ENCODE measurements at places on chromosomes 7 and 10.

DNA sequence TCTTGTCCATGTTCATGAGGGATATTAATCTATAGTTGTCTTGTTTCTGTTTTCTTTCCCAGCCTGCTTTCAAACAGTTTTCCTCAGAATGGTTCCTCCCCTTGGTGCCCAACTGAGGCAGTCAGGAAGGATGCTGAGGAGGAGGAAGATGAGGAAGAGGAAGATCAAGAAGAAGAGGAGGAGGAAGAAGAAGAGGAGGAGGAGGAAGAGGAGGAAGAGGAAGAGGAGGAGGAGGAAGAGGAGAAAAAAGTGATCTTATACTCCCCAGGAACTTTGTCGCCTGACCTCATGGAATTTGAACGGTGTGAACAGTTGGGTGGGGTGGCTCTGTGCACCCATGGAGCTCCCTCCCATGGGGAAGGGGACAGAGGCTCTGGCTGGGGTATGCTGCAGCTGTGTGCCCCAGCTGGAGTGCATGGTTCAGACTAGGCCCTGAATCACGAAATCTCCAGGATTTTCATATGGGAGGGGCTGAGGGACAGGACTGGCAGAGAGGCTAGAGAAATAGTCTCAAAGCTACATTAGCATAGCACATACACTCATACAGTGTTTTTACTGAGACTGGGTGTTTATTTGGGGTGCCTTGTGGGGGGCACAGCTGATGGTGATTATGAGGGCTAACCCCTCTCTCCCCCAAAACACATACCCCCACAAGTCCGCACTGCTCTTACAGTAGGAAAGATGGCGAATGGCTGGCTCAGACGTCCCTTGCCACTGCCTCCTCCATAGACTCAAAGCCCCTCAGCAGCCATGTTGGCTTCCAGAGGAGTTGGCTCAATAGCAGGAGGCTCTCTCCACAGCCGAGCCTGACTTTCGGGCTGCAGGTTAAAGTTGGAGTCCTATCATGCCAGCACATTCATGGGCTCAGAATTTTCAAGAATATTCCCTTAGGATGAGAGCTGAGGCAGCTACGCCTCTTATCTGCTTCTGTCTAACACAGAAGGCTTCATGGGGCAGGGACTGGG is 11.9 kb downstream of the STRA8 start:
- DNase-seq = no peak

- no peak for DNase-seq
These were observed 122.1 kb downstream of the EGFR start for GRCh38 chr7:55140941-55141278.

- no peak for DNase-seq
These were observed 445.9 kb downstream of the ZNF479 start for GRCh38 chr7:56686276-56686859.

DNA sequence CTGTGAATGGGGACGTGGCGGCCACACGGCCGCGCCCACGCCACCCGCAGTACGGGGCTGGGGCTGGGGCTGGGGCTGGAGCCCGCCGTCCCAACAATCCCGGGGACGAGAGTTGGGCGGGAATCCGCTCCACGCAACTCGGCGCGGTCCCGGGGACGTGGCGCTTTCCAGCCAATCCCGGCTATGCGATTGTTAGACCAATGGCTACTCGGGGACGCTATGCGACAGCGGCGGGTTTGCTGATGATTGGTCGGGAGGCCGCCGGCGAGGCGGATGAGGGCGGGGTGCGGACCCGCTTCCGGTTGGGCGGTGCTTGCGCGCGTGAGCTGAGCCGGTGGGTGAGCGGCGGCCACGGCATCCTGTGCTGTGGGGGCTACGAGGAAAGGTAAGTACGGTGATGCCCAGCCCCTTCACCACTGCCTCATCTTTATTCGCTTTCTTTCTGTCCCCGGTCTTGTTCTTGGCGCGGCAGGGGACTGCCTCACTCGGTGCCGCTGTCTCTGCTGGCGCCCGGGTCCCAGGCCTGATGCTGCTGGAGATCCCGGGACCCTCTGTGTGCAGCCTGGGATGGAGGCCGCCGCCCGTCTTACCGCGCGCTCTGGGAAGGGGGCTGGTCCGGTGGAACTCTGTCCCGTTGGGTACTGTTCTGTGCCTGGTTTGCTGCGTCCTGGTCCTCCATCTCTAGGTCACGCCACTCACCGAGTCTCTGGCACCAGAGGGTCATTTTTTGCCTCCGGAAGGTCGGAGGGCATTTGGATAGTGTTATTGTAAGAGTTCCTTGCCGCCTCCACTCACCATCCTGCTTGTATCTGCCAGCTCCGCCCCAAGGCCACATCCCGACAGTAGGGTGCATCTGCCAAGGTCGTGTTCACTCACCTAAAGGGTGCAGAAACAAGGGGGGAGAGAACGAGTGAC is at the start of gene CALU:
CALU (plus strand) TSS at position 312 of the 915 bp plus-strand sequence. CDS start 9,225 bp downstream, outside the sequence.
- peak; percentile 86 for DNase-seq

DNA sequence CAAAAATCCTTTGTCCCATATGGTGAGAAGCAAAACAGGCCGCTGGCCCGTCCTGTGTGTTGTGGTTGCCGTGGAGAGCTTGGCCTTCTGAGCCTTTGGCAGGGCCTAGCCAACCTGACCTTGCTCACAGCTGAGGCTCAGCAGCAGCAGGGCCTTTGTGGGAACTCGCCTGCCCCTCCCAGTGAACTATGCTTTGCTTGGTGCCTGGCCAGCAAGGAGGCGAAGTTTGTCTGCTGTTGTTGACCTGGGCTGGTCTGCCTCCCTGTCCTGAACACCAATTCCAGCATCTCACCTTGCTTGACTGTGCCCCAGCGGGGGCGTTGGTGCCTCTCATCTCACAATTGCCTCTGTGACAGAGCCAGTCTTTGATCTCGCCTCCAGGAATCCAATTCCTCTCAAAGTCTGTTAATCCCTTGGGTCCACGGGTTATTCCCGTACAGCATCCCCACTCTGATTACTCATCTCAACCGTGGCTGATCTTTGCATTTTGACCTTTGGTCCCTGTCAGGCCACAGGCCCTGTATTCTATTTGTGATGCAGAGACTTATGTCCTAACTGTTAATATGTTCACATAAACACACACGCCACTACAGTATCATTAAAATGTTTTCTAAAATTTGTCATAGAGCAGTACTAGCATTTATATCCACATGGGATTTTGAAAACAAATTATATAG is 22.6 kb downstream of the EPDR1 start:
- no peak for DNase-seq

GRCh38 chr10:62814756-62815380 is 1.3 kb downstream of the EGR2 start:
- peak; percentile 29 for DNase-seq

All from activated CD8-positive, alpha-beta memory T cell treated with anti-CD3 and anti-CD28 coated beads for 4 hours (primary cell).